PC-9 (cell line): ENCODE measurements at places on chromosomes 3 and 15.

GRCh38 chr3:19967208-19967607 lies 20.3 kb downstream of the RAB5A start:
- no peak for DNase-seq

GRCh38 chr3:9168241-9168741 lies 81.2 kb downstream of the SRGAP3 start:
- DNase-seq = no peak

- DNase-seq = no peak
Measured at GRCh38 chr3:196159952-196160804, 51.0 kb downstream of the ZDHHC19 start.

DNA sequence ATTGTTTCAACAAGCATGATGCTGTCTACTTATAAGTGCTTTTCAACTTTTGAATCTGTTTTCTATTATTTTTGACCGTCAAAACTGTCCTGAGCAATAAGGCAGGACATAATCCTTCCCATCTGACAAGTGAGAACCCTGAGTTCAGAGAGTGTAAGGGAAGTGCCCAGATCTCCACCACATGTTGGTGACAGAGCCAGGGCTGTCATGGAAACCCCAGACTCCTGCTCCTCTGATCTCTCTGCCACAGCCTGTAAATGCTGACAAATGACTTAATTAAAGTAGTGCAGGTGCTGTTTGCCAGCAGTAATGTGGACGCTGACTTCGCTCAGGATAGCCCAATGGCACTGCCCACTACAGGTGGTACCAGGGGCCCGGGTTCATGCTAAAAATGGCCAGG lies 40.3 kb downstream of the SPSB4 start:
- DNase-seq = no peak

DNA sequence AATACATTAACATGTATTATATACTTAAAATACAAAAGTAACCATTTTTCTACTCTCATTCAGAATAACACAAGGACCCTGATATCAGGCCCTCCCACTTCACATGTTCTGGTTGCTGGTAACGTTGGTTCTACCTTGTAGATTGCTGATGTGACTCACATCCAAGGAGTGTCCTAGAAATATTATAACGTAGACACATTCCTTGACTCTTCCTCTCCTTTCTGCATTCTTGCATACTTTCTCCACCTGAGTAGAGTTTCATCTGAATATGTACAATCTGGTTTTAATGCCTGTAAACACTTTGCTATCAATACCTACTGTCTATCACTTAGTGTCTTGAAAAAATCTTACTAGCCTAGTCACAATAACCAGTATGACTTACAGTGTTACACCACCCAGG lies 35.0 kb upstream of the NEDD4 start:
- DNase-seq = peak; percentile 47

DNA sequence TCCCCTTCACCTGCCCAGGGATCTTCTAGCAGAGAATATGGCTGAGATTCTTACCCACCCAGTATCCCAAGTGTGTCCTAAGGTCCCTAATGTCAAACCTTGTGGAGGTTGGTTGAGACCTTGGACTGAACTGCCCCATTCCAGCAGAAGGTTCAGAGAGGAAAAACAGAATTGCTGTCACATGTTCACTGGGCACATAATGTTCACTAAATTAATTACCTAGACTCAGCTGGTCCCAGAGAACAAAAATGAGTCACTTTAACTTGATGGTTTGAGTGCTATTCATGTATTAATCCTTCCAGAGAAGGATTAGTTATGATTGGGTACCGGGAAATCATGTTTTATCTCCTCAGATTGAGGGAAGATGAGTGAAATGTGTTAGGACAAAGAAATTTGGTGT lies 171.3 kb upstream of the GADL1 start:
- no peak for DNase-seq

- DNase-seq = no peak
Measured at GRCh38 chr3:8888301-8888915, 74.9 kb downstream of the RAD18 start.

GRCh38 chr3:187941135-187941847 lies 196.0 kb upstream of the BCL6 start:
- no peak for DNase-seq

- no peak for DNase-seq
Measured at GRCh38 chr15:38046257-38047051, 112.0 kb downstream of the TMCO5A start.

DNA sequence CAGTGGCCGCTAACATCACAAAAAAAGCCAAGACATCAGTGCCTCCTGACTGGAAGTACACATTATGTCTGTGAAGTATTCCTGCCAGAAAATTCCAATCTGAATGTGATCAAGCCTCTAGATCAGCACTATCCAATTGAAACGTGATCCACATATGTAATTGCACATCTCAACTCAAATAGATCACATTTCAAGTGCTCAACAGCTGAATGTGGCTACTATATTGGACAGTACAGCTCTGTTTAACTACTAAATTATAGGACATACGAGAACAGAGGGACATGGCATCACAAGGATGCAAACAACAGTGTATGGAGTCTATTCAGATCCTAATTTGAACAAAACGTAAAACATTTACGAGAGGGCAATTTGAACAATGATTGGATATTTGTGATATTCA lies 542 bp upstream of the UBAP1L start:
- DNase-seq = no peak

DNA sequence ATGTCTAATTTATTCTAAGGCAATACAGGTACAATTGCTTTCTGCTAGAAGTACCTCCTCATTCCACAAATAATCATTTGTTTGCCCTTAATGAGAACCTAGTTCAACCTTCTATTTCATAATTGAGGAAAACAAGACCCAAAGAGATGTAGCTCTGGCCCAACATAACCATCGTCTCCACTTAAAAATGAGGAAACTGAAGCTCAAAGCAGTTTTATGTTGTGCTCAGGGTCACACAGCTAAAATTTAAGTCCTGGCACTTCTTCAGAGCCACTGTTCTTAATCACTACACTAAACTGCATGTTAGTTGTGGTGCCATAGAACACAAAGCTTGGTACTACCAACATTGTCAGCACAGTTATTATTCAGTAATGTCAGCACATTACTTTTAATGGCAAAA lies 108.0 kb downstream of the SERPINI1 start:
- no peak for DNase-seq

GRCh38 chr3:27589795-27590194 lies 105.6 kb upstream of the SLC4A7 start:
- DNase-seq = no peak

- DNase-seq = no peak
Measured at GRCh38 chr3:16824081-16824696, 60.6 kb upstream of the PLCL2 start.

- no peak for DNase-seq
Measured at GRCh38 chr15:42009022-42009421, 11.8 kb downstream of the PLA2G4E start.

DNA sequence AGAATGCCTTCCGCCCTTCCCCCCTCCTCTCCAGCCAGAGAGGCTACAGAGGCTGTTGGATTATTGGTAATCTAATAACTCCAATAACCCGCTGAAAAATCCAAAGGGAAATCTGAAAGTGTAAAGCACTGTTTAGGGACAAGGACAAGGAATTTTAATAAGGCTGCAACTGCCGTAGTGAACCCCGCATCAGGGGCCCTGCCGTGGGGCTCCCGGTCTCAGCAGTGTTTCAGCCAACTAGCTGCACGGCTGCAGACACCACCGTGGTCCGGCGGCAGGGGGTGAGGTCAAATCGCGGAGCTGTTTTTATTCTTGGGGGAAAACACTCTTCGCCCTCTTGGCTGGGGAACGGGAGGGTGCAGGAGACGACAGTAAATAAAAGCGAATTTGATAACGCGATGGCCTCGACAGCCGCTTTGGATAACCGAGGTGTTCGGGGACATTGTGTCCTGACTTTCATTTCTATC lies 6.1 kb downstream of the BCL6 start:
- no peak for DNase-seq

DNA sequence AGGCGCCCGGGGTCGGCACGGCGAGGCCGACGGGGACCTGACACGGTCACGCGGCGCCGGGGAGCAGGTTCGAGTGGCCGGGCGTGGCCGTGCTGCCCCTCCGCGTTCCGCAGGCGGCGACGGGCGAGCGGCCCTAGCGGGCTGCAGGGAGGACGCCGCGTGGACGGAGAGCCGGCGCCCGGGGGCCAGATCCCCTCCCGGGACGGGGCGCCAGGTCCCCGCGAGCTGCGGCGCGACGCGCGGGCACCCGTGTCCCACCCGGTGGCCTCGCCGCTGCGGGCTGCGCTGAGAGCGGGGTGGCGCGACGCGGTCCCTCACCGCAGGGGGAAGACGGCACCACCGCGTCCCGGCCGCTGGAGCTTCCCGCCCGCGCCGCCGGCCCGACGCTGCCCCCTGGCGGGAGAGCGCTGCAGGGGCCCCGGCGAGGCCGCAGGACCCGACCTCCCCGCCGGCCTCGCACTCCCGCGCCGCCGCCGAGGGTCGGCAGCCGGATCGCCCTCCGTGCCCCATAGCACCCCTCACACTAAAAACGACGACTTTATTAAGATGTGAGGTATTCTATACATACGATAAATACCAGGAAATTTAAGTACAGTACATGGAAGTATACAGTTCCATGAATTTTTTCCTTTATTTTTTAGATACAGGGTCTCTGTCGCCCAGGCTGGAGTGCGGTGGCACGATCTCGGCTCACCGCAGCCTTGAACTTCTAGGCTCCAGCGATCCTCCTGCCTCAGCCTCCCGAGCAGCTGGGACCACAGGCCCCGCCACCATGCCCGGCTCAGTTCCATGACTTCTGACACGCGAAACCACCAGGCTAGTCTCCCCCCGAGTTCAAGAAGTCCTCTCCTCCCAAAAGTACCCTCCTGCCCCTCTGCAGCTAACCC lies 1.3 kb upstream of the PIGZ start:
- DNase-seq = no peak

GRCh38 chr15:81880314-81880713 lies 165.5 kb downstream of the MEX3B start:
- no peak for DNase-seq

DNA sequence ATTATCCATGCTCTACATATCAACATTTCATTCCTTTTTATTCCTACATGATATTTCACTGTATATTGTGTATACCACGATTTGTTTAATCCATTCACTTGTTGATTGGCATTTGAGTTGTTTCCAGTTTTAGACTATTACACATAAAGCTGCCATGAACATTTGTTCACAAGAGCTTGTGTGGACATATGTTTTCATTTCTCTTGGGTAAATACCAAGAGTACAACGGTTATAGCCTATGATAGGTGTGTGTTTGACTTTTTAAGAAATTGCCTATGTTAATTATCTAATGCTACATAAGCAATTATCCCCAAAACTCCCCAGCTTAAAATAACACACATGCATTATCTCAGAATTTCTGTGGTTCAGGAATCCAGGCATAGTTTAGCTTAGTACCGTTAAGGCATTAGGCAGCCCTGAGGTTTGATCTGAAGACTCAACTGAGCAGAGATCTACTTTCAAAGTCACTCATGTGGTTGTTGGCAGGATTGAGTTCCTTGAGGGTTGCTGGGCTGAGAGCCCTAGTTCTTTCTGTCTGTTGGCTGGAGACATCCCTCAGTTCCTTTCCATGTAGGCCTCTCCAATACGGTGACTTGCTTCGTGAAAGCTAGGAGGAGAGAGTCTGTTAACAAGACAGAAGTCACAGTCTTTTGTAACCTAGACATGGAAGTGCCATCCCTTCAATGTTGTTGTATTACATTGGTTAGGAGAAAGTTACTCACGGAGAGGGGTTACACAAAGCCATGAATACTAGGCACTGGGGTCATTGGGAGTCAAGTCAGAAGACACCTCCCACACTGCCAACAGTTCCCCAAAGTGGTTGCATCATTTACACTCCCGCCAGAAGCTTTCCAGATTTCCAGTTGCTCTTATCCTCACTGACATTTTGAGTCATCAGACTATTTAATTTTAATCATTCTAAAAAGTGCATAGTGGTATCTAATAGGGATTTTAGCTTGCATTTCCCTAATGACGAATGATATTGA lies 21.0 kb upstream of the PCSK6 start:
- no peak for DNase-seq

GRCh38 chr3:152376351-152377183 lies 107.8 kb downstream of the MBNL1 start:
- DNase-seq = no peak

DNA sequence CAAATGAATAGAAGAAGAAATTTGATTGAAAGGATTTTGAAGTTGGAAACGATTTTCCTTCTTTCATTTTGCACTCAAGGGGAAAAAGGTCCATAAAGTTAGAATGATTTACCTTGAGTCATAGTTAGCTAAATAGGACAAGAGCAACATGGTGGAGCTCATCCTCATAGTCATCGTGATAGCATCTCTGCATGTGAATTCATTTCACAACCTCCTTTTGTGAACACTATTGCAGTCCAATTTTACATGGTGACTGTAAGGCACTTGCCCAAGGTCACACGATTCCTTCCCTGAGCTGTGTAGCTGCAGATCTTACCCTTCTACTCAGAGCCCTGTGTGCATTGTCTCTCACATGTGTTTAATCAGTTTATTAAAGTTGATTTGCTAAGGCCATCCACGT lies 359.8 kb upstream of the C2CD4B start:
- no peak for DNase-seq

GRCh38 chr15:40487816-40488682 lies 17.3 kb downstream of the CHST14 start:
- no peak for DNase-seq

DNA sequence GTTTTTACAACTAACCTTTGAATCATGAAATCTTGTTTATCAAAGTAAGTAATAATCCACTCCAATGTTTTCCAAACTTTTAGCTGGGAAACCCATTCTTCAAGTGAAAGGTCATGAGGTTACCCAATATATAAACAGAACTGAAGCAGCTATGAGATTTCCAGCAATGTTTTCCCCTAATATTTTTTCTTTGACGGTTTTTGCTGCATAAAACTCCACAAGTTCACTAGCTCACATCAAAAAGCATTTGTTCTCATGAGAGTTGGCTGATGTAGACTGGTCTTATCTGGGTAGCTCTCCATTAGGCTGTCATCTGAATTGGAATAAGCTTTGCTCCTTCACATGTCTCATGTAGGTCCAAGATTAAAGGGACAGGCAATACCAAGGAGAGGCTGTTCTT lies 241.2 kb upstream of the LRRC3B start:
- no peak for DNase-seq

DNA sequence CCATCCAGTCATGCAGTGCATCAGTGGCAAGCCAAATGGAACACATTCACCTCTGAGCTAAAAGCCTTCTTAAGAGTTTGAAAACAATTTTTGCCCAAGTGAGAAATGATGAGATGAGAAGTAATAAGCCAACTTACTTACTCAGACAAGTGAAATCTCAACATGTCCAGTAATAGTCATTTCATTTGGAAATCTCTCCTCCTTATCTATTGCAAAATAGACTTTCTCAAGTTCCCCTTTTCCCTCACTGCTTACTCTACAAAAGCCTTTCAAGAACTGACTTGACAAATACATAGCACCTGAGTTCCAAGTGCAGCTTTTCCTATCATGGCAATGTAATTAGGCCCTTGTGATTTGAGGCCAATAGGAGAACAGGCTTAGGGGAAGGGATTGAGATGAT lies 282.3 kb downstream of the SLC9A9 start:
- no peak for DNase-seq

GRCh38 chr3:139248593-139249255 lies 95.1 kb upstream of the MRPS22 start:
- no peak for DNase-seq

DNA sequence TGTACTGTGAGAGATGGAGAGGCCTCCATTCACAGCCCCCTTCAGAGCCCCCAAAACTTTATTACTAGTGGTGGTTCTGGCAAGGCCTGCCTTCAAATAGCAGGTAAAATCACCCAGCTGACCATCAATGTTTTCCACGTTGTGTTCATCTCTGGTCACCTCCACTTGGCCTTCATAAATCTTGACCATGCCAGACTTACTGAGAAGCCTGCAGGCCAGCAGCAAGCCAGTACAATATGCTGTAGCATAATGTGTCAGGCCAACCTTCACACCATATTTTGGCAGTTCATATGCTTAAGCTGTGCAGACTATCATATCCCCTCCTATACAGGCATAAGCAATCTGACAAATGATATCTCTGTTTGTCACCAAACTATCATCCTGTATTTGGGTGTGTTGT lies 62.1 kb downstream of the ZNF621 start:
- DNase-seq = no peak
